ENCODE measurements at places on chromosomes 1 and 21.

- DNase-seq = no peak
Measured at GRCh38 chr1:93549811-93550210, 101.9 kb downstream of the FNBP1L start.

DNA sequence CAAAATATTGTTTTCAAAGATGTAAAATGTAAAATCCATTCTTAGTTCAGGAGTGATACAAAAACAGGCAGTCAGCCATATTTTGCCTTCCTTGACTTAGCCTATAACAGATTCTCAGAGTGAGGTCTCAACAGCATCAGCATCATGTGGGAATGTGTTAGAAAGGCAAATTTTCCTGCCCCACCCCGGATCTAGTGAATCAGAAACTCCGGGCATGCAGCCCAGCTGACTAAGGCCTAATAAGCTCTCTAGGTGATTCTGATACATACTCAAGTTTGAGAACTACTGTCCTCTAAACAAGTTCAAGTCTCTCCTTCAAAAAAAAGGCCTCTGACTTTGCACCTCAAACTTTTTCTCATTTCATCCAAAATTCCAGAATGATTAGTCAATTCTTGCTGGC is 46.9 kb upstream of the PRRC2C start:
- peak; percentile 81 for DNase-seq

GRCh38 chr1:51372561-51372960 is 42.2 kb upstream of the TTC39A start:
- DNase-seq = no peak

DNA sequence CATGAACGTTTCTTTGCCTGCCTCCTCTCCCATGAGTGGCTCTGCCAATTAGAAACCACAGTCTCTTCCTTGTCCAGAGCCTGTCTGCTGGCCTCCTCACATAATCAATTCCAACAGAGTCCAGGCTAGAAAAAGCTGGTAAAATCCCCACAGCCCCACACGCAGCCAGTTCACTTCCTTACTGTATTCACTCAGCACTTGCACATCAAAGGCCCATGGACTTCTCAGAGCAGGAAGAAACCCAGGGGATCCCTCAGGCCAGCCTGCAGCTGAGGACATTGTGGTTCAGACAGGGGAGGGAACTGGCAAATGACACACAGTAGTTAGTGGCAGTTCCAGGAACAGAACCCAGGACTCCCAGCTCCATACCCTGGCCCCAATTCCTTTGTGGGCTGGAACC is 171.6 kb upstream of the EDN2 start:
- no peak for DNase-seq

- DNase-seq = no peak
Measured at GRCh38 chr21:14383596-14384180, 742 bp upstream of the HSPA13 start.

GRCh38 chr1:43531107-43531905 is 623 bp downstream of the PTPRF start:
- DNase-seq = no peak

DNA sequence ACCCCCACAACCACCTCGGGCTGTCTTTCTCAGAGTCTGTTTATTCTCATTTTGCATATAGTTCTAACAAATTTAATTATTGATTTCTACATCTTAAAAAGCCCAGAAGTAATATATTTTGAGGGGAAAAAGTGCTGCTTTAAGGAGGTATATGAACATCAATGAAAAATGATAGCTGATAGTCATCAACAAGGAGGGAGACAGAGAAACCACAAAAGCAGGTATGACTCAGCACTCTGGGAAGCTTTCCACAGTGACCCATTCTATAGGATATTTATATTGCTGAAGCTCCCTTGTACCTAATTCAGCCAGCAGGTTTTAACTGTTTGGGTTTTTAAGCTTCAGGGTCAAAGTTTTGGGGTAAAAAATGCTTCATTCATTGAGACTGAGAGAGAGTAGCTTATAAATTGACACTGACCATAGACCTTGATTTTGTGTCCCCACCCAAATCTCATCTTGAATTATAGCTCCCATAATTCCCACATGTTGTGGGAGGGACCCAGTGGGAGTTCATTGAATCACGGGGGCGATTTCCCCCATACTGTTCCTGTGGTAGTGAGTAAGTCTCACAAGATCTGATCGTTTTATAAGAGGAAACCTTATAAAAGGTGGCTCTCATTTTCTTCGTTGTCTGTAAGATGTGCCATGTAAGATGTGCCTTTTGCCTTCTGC is 27.4 kb downstream of the VANGL1 start:
- peak; percentile 69 for DNase-seq

DNA sequence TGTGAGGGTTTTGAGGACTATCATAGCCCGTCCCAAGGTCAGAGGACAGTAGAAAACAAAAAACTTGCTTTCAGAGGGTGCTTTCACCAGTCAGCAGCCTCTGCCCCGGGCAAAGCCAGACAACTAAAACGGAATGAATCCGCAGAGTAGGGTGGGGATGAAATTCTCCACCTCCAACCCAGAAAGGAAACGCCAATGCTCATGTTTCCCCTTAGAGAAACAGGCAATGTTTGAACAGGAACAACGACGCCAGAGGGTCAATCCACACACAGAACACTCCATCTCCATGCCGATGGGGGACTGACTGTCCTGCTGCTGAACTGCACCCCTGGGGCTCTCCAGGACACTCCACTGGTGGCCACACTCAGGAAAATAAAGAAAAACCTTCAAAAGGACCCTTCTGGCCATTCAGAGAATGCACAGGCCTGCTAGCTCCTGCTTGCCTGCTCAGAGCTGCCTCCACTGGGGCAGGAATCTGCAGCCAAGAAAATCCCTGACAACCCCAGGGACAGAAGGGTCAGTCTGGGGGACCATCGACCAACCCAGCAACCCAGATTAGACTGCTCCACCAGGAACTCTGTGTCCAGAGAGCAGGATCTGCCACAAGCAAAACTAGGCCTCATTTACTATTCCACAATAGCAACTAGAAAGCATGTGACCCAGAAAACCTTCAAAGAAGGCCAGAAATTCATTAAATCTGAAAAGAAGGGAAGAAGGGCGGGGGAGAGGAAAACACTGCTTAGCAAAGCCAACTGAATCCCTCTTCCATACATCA is 116.0 kb downstream of the TOMM20 start:
- DNase-seq = no peak

DNA sequence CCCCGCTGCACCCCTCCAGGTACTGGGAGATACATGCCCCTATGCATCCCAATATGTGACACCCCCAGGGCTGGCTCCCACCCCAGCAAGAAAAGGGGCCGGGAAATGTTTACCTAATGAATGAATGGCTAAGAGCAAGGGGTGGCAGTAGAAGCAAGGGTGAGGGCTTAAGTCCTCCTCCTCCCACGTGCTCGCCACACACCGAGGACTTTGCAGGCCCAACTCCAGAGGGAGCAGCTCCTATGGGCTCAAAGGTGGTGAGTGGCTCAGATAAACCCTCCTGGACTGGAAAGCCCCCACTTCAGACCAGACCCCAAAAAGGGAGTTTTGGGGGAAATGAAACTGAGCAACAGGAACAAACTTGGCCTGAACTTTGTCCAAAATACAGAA is 11.4 kb downstream of the SLC45A3 start:
- DNase-seq = no peak

- no peak for DNase-seq
Measured at GRCh38 chr1:173095632-173096031, 44.9 kb upstream of the TNFSF18 start.

DNA sequence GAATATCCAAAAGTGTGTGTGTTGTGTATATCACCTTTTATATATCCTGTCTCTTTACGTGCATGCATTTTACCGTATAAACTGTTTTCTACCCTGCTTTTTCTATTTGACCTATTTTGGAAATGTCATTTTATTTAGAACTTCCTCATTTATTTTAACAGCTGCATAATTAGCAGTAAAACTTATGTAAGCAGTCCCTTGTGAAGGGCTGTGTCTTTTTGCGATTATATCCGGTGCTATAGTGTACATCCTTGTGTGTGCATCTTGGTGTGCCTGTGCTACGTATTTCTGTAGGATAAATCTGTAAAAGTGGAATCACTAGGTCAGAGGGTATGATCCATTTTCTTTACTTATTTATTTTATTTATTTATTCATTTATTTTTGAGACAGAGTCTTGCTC is 7.2 kb downstream of the LGALS8 start:
- no peak for DNase-seq

DNA sequence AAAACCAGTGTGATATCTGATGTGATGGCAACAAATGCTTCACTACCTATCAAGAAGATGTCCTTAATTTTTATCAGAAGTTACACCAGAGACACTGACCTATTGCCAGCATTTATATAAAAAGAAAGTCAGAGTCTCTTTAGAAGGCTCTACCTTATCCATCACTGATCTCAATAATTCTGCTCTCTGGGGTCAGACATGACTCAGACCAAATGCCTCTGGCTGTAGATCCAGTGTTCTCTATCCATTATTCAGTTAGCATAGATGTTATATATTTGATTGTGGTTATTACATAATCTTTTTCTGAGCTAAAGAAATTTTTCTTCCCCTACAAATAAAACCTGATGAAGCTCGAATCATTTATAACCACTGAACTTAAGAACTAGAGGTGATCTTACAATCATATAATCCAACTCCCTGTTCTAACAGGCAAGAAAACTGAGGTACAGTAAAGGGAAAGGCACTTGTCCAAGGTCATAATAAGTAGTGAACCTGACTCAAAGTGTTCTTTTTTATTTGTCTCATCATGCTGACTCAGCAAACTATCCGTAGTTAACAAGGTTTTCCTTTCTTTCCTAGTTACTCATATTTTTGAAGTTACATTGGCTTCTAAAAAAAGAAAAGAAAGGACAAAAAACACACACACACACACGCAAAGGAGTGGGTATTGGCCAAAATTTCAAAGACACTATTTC is 43.6 kb upstream of the ESRRG start:
- no peak for DNase-seq

DNA sequence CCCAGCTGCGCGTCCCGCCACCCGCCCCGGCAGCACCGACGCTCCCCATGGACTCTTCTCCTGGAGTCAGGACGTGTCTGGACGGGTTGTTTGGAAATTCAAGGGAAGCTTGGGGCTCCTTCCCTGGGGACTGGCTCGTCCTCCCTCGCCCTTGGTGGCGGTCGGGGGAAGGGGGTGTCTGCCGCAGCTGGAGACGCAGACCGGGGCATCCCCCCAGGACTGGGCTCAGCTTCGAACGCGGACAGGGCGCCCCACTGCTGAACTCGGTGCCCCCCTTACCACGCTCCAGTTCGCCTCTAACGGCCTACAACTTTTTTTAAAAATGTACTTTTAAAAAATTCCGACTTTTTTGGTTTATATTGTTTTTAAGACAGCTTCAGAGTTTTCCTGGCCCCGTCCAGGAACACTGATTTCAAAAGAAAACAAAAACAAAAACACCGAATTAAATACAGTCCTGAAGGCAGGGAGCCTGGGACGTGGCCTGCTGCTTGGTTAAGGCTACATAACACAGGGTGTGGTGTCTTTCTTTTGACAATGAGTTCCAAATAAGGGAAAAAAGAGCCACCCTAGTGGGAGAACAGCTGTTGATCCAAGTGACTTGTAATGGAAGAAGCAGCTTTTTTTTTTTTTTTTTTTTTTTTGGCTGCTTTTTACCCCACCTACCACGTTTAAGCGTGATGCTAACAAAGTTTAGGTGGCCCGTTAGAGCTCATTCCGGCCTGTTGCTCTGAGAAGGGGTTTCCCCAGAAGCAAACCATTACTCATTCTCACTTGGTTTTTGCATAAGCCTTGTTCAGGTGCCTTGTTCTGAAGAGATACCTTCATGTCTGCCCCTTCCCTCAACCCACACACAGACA is 862 bp upstream of the DIPK1A start:
- peak; percentile 42 for DNase-seq

- DNase-seq = no peak
Measured at GRCh38 chr1:237005674-237006073, 1.4 kb upstream of the MT1HL1 start.

GRCh38 chr1:25700626-25701025 is 84.0 kb downstream of the MAN1C1 start:
- no peak for DNase-seq

DNA sequence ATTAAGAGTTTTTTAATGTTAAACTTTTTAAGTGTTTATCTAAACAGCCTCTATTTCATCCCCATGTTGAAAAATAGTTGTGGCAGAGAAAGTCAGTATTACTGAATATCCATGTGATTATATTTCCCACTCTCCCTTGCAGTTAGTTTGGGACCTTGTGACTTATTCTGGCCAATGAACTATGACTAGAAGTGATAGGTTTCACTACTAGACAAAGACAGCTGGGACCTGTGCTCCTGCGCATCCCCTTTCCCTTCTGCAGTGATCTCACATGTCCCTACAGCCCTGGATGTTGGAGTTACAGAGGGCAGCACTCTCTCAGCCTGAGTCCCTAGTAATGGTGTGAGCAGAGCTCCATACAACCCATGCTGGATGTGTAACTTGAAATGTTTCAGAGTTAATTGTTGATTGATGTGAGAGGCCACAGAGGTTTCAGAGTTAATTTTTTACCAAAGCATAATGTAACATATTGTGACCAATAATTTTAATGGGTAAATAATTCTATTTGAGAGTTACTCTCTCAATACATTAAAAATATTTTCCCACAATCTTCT is 18.7 kb upstream of the SAMD13 start:
- no peak for DNase-seq

DNA sequence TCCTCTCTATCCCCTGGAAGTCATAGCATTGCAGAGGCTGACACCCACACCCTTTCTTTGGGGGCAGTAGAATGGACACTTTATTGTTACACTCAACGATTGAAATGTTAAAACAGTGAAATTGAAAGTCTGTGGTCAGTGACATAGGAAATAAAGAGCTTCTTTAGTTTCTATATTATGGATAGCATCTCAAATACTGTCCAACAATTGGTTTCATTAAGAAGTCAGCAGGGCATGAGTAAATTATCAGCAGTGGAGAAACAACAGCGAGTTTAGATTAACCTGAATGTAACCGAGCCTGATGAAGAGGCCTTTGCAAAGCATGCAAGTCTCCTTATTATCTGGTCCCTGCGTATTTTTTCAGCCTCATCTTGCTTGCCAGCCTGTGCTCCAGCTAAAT is 350.7 kb downstream of the NTNG1 start:
- no peak for DNase-seq

GRCh38 chr1:76503100-76503499 is 364.2 kb upstream of the ST6GALNAC5 start:
- DNase-seq = no peak

GRCh38 chr1:111784273-111784901 is 28.7 kb downstream of the DDX20 start:
- no peak for DNase-seq

DNA sequence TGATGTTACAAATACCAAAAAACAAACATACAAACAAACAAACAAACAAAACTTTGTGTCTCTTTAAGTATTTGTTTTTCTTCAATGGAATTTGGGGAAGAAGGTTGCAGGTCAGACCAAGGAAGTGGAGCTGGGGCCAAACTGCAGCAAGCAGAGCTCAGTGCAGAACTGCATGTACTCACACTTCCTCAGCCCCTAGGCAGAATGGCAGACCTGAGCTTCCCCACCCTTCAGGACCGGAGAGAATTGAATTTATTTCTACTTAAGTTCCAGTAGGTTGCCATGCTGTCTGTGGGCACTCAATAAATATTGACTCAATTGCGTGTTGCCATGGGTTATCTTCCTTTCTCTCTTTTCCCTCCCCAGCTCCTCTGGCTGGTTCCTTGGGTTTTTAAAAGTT is 173.6 kb downstream of the PTGER3 start:
- DNase-seq = no peak

GRCh38 chr1:241396747-241397681 is 40.0 kb upstream of the RGS7 start:
- no peak for DNase-seq

Measured in HCT116 (cell line).